ENCODE measurements at places on chromosomes 7 and 10.
A peak's percentile ranks its signal among the peaks of the same experiment; 100 is the strongest.

DNA sequence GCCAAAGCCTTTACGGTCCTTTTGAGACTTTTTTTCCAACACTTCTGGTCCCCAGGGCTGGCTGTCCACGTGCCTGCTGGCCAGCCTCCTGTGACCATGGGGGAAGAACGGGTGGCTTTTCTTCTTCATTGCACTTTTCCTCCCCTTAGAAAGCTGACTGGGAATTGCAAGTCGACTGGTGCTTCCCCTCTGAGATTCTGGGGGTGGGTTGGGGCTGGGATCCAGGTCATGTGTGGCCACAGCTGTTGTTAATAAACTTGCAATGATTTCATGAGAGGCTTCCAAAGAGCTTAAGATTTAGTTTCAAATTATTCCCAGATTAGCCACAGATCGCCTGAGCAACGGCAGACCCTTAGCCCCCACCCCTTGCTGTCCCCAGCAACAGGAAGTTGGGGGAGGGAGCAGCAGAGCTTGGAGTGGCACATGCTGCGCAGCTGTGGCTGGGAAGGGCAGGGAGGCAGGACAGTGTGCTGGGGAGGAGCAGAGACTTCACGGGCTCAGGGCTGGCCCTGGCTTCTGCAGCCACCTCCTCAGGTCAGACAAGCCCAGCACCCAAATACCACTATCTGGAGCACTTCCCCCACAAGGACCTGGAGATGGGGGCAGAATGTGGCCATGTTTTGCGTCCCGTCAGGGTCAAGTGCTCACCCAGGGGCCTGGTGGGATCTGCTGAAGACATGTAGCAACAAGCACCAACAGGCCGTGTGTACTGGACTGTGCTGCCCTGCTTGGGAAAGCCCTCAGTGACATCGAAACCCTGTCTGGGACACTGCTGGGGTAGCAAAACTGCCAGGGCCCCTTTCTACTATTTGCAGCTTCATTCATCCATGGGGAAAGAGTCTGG is 147.1 kb downstream of the RNF216 start:
- DNase-seq = peak; percentile 76

GRCh38 chr10:132910186-132910880 is 32.0 kb downstream of the CFAP46 start:
- DNase-seq = no peak

- DNase-seq = no peak
These were observed 58.4 kb upstream of the ZNRF2 start for GRCh38 chr7:30225863-30226613.

DNA sequence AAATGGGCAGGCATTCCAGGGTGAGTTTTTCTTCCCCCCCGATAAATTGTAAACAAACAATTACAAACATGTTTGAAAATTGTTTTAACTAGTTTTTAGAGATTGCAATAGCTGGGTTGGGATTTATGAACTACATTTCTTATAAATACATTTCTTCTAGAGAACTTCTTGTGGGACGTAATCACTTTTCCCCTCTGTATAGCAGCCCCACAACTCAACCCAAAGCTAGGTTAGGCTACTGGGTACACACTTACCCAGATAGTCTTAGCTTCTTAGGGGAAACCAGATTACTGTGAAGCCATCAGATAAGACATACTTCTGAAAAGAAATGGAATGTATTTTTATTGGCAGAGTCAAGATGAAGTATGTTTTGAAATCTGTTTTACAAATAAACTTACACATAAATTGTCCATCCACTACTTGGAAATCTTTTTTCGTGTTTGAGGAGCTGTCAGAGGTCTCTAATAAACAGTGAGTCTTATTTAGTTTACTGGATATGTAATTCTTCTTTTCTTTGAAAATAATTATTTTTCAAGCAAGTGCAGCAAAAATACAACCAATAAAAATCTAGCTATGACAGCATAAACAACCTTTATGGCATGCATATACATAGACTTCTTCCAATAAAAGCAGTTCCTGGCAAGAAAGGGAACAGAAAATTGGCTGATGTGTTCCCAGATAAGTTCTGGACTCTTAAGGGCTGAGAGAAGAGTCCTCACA is 8.0 kb upstream of the GLRX3 start:
- peak; percentile 48 for DNase-seq

DNA sequence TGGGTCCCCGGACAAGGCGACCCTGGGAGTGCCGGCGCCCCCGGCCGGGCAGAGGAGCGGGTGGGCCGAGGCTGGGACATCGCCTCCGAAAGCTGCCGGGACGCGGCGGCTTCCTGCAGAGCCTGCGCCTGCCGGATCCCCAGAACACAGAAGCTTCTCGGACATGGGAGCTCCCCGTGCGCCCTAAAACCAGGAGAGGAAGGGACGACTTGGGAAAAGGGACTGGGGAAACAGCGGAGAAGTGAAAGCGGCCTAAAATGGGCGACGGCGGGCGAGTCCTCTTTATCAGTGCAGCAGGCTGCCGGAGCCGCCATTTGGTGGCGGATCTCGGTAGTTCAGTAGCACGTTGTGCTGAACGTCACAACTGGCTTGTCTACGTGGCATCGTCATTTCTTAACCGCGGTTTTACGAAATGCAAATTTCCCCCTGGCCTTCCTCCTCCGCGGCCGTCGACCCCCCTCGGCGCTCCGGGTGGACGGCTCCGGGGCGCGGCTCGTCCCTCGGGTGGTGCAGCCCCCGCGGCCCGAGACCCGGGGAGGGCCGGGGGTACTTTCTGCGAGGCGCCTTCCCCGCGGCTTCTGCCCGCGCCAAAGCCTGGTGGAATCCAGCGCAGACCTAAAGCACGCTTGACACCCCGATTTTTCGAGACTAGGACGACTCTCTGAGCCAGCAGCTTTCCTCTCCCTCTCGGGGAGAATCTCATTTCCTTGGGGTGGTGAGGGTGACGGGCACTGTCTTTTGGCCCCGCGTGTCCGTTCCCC is 9.9 kb upstream of the SPAG6 start:
- peak; percentile 86 for DNase-seq

GRCh38 chr10:13993673-13994089 is 337.0 kb downstream of the FRMD4A start:
- no peak for DNase-seq

DNA sequence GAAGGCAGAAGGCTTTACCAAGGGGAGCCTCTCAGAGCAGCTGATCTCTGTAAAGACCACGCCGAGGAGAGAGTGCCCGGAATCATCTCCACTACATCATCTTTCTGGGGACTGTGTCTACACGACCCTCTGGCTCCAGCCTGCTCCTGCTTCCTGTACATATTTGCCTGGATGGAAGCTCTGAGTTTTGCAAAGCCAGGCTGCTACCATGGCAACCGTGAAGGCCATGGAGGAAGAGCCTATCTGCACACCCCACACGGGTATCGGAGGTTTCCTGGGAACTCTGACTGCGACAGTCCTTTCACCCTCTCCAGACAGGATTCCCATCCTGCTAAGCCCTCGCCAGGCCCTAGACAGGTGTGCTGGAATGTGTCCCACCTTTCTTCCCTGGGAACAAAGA is 83.4 kb upstream of the TNRC18 start:
- no peak for DNase-seq

DNA sequence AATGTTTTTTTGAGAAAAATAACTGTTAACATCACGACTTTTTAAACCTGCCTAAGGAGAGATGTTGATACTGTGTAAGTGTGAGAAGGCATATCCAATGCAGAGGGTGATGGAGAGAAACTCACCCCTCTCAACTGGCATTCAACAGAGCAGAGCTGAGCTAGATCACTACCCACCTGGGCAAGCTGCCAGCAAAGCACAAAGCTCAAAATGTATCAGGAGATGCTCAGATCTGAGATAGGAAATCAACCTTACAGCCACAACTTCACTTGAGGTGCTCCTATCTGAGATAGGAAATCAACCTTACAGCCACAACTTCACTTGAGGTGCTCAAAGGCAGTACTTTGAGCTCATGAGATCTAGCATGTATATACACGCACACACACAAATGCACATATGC is 151.5 kb upstream of the PDE1C start:
- DNase-seq = no peak

DNA sequence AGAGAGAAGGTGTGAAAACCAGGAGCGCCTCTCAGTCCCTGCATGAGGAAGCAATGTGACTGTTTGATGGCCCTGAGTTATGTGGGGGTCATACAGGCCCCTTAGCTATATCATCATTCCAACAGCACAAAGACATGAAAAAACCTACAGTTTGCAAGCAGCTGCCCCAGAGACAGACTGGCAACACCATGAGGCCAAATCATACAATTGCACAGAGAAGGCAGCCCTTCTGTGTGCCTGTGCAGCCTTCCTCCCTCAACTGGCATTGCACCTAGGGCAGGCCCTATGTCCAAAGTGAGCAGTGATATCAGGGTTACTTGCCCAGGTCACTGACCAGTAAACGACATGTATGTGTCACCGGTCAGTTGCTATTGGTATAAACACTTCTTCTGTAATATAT is 41.6 kb downstream of the GPRIN2 start:
- DNase-seq = no peak

DNA sequence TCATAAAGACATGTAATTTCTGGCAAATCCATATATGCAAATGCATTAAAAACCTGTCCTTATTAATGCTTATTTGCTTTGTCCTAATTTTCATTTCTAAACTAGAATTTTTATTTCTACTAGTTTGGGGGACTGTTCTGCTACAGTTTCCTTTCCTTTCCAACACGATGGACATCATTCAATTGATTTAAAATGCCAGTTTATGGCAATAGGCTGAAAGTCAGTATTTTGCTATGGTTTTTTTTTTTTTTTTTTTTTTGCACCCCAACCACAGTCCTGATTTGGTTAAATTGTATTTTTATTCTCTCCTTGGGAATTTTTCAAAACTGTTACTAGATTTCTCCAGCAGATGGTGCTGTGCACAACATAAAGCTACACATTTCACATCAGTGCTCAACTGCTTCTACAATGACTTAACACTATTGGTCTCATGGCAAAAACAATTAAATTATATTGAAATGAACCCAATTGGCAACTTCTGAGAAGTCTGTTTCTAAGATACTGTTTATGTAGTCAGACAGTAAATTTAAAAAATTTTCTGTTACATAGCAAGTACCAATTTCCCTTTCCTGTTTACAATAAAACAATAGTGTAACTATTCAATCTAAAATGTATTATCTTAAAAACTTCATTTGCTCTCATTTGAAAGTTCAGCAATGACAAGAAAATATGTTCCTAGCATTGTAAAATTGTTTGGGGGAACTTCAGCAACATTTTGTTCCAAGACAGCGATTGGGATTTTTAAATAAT is 193.8 kb upstream of the CCDC6 start:
- DNase-seq = peak; percentile 22

Data from hepatic stellate cell (primary cell).